Hepatocyte (in vitro differentiated cells): ENCODE measurements at places on chromosomes 5 and 9. TPM values are rescaled to one million over a fixed set of nuclear protein-coding genes. Genes with fewer than 3 reads are reported as not detected.

DNA sequence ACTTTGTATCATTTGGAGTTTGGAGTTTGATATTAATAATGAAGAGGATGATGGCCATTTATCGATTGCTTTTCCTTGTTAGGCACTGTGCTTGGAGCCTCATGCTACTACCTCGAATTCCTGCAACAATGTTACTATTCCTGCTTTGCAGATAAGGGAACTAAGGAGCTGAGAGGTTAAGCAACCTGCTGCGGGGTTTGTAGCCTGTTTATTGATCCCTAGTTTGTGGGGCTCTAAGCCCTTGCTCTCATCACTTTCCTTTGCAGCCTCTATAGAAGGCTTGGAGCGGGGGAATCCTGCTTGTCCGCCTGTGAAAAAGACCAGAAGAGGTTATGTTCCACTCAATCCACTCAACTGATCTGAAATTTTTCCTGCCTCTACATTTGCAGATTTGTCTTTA lies 15.8 kb downstream of the ARHGEF28 start:
- DNase-seq, result no peak

DNA sequence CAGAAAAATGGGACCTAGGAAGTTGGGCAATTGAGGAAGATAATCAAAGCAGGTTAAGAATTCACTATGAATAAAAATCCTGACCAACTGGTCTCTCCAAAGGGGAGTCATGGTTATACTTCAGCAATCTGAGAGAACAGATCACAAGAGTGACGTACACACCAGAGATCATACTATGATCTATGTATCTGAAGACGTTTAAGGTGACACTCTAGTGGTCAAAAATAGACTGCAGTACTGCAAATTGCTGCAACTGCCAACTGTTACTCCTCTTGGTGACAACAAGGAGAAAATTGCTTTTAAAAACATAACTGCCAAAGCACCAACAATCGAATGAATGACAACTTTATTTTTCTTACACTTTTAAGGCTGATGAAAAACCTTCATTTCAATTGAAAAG lies 4.9 kb downstream of the AK6 start:
- peak; percentile 15 for DNase-seq

Gene KCNN2
- total RNA-seq, result 3.2 and 3.9 TPM in 2 replicates

DNA sequence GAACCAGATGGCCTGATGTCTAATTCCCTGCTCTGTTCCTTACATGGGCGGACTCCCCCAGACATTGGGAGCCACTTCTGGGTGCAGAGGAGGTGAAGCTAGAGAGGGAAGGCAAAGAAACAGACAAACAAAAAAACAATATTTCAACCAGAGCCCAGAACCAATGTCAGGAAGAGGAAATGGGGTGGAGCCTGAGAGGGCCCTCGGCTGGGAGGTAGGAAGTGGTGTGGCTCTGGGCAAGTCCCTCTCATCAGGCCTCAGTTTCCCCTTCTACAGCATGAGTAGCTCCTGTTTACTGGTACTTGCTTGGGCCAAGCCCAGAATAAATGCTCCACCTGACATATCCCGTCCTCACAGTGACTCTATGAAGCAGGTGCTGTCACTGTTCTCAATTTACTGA lies 11.1 kb downstream of the SH2D3C start:
- DNase-seq, result no peak

GRCh38 chr9:35669331-35670145 lies 4.2 kb upstream of the CA9 start:
- peak; percentile 68 for DNase-seq

GRCh38 chr5:145562931-145563330 lies 272.2 kb downstream of the PRELID2 start:
- DNase-seq, result no peak

Gene C5orf52
- total RNA-seq, result not detected in 2 replicates

DNA sequence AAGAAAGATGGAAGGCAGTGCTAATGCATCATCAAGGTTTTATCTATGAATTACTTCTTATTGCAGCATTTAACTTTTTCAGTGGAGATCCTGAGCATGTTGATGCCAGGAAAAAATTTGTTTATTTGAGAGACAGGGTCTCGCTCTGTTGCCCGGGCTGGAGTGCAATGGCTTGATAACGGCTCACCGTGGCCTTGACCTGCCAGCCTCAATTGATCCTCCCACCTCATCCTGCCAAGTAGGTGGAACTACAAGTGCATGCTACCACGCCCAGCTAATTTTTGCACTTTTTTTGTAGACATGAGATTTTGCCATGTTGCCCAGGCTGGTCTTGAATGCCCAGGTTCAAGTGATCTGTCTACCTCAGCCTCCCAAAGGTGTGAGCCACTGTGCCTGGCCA lies 47.2 kb downstream of the AOPEP start:
- no peak for DNase-seq

Gene RIOK2
- 28.5 and 44.1 TPM in 2 replicates for total RNA-seq

- DNase-seq, result no peak
Observed at GRCh38 chr9:95193067-95193466, 124.4 kb downstream of the FANCC start.

Gene NMUR2
- 0.40 TPM in 1 of 2 replicates, not detected in the other for total RNA-seq

- no peak for DNase-seq
Observed at GRCh38 chr5:66002415-66002814, 76.0 kb downstream of the ERBIN start.

Gene CCNI2
- total RNA-seq, result 1.2 and 1.4 TPM in 2 replicates

Gene ADAMTS16
- total RNA-seq, result 3.2 and 5.9 TPM in 2 replicates

DNA sequence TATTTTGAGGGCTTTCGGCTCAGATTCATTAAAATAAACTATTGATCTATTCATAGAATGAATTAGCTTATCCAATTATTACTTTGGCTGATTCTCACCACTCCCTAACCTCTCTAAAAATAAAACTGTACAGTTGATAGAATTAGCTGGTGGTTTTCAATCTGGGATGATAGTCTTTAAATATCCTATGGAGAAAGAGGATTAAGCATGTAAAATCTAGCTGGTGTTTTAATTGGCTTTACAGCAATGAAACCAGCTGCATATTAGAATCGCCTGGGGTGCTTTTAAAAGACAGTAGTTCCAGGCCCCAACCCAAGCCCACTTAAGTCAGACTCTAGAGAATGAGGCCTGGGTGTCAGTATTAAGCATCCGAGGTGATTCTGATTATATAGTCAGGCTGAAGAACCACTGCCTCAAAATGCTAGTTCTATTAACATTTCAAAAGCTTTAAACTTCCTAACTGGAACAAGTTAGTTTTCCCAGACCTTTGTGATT lies 95.1 kb downstream of the MAP1B start:
- DNase-seq, result no peak

GRCh38 chr5:170056561-170057267 lies 49.0 kb upstream of the FOXI1 start:
- no peak for DNase-seq

DNA sequence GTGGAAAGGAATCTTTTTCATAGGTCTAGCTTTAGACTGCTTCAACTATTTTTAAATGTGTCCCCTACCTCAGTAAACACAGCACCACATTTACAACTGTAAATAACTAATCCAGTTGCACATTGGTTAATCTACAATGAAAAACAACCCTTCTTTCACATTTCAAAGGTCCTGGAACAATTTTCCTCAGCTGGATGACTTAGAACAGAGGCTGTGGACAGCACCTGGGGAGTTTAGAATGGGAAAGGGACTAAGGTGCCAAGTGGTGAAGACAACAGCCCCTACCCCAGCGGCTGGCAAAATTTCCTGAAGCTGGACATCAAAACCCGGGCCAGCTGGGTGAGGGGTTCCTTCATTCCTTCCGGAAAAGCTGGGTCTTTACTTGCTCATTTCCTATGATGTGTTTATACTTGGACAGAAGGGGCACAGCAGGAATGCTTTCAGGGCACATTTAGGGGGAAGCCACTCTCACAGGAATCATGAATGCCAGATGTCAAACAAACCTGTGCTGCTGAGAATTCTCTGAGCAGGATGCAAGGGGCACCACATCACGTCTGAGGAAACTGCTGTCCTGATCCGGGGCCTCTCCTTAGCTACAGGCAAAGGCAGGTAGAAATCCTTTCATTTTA lies 158.3 kb downstream of the NR2F1-AS1 start:
- no peak for DNase-seq

DNA sequence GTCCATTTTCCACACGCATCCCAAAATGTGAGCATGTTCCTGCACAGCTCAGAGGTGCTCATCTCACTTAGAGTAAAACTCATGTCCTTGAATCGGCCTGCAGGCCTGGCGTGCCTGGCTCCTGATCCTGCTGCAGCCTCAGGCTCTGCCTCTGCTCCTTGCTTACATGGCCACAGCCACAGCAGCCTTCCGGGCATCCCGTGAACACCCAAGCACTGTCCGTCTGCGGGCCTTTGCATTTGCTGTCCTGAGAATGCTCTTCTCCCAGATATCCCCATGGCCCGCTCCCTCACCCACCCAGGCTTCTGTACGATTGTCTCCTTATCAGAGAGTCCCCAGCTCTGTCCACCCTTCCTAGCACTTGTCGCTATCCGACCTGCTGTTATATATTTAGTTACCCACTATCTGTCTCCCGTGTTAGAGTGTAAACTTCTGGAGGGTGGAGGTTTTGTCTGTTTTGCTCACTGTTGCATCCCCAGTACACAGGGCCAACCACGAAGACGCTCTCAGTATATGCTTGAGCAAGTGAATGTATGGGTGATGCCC lies 21.9 kb downstream of the FGF18 start:
- no peak for DNase-seq

DNA sequence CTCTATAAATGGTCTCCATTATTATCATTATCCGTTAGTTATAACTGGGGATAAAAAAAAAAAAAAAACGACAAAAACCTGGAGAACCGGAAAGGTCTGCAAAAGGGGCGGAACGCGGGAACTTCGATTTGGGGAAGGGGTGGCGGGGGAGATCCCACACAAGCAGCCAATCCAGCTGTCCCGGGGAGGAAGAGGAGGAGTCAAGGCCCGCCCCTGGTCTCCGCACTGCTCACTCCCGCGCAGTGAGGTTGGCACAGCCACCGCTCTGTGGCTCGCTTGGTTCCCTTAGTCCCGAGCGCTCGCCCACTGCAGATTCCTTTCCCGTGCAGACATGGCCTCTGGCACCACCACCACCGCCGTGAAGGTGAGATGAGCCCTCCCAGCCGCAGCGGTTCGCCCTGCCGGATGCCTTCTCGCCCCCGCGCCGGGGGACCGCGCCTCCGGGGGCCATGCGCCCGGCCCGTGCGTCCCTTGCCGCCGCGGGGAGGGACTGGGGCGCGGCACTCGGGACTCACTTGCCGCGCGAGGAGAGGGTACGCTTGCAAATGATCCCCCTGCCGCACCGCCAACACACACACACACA lies at the start of gene MTAP:
Gene MTAP (plus strand): TSS at position 219 of the 583 bp plus-strand sequence. CDS start 113 bp downstream, at position 332.
- peak; percentile 92 for DNase-seq

- no peak for DNase-seq
Observed at GRCh38 chr5:116396476-116397099, 178.0 kb downstream of the SEMA6A start.

- DNase-seq, result no peak
Observed at GRCh38 chr5:6602441-6602840, 30.4 kb downstream of the NSUN2 start.

- DNase-seq, result peak; percentile 77
Observed at GRCh38 chr9:131744171-131744719, 4.4 kb upstream of the RAPGEF1 start.

DNA sequence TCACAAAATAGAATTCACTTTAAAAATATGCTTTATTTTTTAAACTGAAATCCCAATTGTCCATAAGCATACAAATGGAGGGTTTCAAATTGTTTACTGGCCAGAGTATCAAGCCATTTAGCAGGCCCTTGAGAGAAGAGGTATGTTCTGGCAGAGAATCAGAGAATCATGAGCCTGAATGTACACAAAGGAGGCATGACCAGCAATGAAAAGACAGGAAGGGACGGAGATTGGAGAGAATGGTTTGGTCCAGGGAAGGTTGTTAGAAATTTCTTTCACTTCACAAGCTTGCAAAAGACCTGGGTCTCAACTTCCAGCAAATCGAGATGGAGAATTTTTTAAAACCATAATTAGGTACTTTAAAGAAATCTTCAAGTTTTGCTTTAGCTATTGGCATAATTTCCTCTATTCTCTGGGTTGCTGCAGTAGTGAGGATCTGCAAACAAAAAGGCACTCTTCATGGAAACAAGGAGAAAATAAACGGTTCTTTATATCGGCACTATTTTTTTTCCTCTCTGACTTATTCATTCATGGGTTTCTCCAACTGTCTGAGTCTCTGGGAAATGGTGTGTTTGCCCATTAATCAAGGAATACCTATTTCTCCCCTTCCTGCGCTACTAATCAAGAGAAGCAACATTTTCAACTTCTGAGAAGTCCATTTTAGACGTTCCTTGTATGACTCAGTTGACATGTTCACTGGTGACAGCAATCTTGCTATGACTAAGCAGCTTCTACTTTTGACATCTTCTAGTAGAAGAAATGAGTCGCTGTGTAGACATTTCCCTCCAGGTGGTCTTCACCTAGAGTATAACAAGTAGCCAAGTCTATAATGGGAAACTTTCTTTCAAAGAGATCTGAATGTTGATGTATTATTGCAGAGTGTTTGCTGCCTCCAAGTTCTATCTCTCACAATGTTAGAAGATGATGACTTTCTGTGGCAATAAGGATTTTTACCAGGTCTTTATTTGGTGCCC lies 23.1 kb upstream of the ERCC6L2 start:
- DNase-seq, result no peak

- no peak for DNase-seq
Observed at GRCh38 chr9:108696156-108696555, 159.6 kb downstream of the ACTL7B start.

- peak; percentile 67 for DNase-seq
Observed at GRCh38 chr9:23824830-23825591, 1.0 kb downstream of the ELAVL2 start.

GRCh38 chr5:84411832-84412605 lies 27.3 kb upstream of the EDIL3 start:
- no peak for DNase-seq

Gene GBGT1
- 10.1 and 15.5 TPM in 2 replicates for total RNA-seq

GRCh38 chr9:123620239-123620638 lies 264.2 kb downstream of the CRB2 start:
- DNase-seq, result no peak

GRCh38 chr9:90637626-90638025 lies 5.0 kb downstream of the DIRAS2 start:
- no peak for DNase-seq

GRCh38 chr5:103915081-103915480 lies 352.5 kb upstream of the NUDT12 start:
- no peak for DNase-seq

Gene WDR38
- total RNA-seq, result not detected in 2 replicates

DNA sequence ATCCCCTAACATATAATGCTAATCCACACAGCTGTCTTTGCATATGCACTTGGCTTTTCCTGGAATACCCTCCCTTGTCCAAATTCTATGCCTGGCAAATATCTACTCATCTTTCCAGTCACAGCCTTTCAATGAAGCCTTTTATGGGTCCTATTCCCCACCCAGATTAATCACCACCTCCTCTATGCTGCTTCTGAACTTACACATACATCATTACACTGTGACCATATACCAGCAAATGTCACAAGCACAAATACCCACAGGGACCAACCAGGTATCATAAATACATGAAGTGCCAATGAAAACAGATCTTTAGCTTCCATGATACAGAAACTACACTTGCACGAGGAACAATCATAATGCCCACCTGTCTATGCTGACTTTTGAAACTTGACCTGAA lies 22.3 kb downstream of the LPAR1 start:
- no peak for DNase-seq
